Stimulated activated CD4-positive, alpha-beta T cell treated with anti-CD3 and anti-CD28 coated beads, TNF-alpha, amount 100 ng/mL, for 1 hour (primary cell): ENCODE measurements at places on chromosomes 6 and 20.

GRCh38 chr6:4297348-4297747 lies 162.0 kb upstream of the ECI2 start:
- DNase-seq: no peak

DNA sequence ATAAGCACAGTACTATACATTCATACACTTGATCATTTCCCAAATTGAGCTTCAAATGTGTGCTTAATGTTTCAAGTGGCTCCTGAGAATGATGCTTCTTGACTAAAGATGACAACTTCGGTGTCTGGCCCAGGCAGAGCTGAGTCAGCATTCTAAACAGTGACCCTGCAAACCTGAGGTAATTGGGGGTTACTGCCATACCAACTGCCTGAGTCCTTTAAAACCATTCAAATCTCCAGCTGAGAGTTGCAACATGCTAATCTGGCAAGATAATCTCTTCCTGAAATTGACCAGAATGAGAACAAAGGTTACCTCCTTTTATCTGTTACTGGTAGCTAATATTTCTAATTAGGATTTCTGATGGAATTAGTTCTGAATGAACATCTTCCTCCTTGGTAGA lies 8.2 kb downstream of the BACH2 start:
- no peak for DNase-seq

- DNase-seq: no peak
These were observed 2.4 kb downstream of the C6orf132 start for GRCh38 chr6:42140032-42140431.

DNA sequence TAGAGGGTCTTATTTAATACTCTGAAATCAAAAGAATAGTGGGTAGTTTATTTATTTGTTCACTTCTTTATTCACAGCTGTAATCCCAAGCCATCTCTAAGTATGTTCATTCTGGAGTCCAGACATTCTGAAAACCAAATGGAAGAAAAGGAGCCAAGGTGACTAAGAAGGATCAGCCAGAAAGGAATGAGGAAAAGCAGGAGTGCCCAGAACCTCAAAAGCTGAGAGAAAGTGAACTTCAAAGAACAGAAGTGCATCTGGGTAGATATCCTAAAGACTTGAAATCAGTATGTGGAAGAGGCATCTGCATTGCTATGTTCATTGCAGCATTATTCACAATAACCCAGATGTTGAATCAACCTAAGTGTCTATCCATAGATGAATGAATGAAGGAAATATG lies 94.8 kb downstream of the VIP start:
- no peak for DNase-seq

DNA sequence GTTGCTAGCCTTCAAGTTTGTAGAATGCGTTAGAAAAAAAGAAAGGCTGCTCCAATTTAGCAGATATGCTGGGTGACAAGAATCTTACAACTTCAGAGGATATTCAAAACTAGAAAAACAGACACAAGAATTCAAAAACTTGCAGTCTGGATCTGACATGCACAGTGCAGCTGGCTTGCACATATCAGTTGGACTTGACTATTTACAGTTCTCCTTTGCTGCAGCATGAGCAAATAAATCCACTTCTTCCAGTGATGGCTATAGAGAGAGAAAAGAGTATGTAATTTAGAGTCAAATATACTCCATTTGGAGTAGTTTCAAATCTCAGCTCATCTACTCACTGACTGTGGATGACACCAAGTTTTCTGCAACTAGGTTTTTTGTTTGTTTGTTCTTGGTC lies 247.0 kb downstream of the RIMS1 start:
- no peak for DNase-seq

DNA sequence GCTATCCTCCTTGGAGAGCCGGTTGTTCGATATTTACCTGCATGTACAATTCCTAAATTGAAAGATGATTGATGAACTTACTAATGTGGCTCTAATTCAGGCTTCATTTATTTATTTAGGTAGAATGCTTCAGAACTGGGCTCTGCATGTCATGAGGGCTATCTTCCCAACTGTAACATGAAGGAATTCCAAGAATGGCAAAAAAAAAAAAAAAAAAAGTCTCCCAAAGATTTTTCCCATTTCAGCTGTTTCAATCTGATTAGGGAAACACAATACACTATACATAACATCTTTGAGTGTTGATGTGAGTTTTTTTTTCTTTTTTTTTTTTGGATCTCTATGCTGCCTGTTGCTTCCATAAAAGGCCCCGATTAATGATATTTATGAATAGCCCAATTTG lies 120.1 kb upstream of the SHLD1 start:
- no peak for DNase-seq

- DNase-seq: no peak
These were observed 41.8 kb upstream of the SAYSD1 start for GRCh38 chr6:39156801-39157200.

DNA sequence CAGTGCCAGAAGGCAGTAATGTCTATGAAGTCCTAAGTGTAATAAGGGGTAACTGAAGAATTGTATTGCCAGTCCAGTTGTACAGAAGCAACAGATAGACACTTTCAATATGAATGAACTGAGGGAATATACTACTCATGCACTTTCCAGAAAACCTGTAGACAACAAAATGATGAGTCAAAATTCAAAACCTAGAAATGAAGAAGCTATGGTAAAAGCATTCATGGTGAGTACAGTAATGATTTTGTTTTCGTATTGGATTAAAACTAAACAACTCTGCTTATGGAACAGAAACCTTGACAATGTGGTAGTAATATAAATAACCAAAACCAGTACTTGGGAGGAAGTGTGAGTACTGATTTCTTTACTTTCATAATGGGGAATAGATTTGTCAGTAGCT lies 35.0 kb downstream of the ARMC2 start:
- no peak for DNase-seq

DNA sequence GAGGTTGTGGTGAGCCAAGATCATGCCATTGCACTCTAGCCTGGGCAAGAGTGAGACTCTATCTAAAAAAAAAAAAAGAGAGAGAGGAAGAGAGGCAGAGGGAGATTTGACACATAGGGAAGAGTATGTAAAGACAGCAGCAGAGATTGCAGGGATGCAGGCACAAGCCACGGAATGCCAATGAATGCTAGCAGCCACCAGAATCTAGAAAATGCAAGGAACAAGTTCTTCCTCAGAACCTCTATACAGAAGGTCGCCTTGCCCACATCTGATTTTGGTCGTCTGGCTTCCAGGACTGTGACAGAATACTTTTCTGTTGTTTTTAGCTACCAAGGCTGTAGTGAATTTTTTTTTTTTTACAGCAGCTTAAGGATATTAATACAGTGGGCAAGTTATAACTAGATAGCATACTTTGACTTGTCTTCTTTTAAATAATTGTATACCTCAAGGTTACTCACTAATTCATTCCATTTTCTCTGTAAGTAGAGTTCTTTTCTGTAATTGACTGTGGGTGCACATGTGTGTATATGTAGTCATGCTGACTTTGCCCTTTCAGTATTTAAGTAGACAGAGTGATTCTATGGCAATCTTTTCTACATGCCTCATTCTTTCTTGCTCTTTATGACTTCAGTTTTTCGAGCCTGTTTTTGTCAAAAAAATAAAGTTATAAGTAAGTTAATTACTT lies 402.2 kb downstream of the GJA1 start:
- no peak for DNase-seq

- no peak for DNase-seq
These were observed 152.3 kb upstream of the BEND3 start for GRCh38 chr6:107267634-107268033.

GRCh38 chr6:35089935-35090505 lies 51.1 kb downstream of the TCP11 start:
- no peak for DNase-seq

DNA sequence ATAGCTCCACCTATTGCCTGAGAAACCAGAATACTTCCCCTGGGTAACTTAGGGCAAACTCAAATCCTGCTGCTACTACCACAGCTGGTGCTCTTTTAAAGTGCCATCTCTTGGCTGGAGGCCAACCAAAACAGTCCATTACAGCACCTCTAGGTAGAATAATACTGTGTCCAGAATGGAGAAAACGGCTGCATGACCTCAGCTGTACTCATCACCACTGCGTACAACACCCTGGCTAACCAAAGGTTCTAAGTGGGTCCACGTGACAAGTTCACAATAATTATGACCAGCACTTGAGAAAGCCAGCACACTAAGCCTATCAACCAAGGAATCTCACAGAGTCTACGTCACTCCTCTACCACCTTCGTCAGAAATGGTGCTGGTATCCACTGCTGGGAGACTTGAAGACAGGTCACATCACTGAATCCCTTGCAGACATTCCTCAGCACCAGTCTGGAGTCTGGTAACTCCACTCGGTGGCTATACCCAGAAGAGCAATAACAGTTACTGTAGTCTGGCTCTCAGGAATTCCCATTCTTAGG lies 40.9 kb upstream of the PKIB start:
- DNase-seq: no peak

DNA sequence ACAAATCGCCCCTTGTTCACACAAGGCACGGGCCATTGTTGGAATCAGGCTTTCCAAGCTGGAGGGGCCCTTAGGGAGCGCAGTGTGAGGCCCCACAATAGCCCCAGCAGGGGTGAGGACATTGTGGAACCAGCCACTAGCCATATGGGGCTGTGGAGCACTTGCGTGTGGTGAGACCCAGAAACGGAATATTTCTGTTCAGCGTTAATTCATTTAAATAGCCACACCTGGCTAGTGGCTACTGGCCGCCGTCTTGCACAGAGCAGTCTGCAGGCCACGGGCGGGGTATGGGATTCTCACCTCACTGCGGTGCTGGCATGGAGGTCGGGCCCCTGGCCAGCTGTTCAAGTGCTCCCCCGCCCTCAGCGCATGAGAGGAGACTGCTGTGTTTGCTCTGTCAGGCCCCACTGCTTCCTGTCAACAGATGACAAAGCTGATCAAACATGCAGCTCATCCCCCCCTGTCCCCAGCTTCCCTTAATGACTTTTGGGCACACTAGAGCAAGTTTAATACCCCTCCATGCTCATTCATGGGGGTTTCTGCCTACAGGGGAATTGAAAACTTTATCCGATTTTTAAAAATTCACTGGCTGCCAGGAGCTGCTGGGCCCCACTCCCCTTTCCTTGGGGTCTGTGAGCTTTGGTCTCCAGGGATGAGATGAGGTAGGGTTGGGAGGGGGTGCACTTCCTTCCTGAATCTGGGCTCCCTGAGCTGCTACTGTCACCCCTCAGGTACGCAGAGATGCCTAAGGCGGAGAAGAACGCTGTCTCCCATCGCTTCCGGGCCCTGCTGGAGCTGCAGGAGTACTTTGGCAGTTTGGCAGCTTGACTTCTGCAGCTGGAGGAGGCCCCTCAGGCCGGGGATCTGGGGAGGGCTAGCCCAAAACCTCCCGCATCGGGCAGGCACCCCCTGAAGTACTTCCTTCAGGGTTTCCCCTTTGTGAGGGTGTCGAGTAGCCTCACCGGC lies 13.6 kb downstream of the ITPA start:
- no peak for DNase-seq

GRCh38 chr6:34145161-34146020 lies 496 bp downstream of the GRM4 start:
- DNase-seq: no peak

DNA sequence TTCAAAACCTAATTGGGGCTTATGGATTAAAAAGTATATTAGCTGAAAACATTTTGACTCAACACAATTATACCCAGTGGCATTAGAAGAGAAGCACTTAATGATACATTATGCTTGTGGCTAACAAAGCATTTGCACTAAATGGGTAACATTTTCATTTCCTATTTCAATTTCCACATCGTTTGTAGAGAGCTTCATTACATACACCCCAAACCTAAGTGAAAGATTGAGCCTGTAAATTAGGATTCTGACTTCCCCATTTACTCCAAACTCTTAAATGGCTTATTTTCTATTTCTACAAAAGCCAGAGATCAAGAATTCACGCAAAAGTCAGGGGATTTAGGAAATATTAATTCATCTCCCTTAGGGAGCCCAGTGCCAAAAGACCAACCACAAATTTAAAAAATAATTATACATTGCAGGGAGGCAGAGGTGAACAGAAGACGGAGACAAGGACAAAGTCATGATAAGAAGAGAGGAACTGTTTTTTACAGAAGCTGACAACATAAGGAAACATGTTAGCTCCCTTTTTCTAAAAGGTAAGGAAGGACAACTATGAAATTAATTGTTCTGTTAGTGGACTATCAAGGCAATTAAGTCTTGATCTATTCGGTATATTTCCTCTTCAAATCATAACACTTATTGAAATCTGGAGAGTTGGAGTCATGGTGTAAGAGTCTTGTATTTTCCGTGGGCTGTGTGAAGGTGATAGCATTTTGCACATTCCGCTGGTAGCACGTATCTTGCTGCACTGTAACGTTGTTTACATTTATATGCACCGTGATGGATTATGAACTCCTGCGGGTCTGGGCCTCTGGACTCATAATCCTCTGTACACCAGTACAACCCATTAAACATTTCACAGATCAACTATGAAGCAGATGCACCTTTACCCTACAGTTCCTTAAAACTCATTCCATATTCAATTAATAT lies 24.8 kb upstream of the EZR start:
- no peak for DNase-seq

DNA sequence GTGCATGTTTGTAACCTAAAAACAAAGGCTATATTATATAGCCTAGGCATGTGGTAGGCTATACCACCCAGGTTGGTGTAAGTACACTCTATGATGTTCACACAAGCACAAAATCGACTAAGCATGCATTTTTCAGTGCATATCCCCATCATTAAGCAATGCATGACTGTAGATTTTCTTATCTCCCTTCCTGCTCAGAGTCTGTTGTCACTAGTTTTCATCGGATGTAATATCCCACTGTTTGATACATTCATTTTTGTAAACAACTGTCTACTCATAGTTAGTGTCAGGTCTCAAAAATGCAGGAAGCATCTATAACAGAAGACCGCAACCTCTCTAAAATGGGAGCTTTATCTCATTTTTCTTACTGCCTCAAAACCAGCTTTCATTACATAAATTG lies 70.7 kb downstream of the GFRAL start:
- DNase-seq: no peak

- no peak for DNase-seq
These were observed 563.0 kb upstream of the AGPAT4 start for GRCh38 chr6:161836643-161837448.

DNA sequence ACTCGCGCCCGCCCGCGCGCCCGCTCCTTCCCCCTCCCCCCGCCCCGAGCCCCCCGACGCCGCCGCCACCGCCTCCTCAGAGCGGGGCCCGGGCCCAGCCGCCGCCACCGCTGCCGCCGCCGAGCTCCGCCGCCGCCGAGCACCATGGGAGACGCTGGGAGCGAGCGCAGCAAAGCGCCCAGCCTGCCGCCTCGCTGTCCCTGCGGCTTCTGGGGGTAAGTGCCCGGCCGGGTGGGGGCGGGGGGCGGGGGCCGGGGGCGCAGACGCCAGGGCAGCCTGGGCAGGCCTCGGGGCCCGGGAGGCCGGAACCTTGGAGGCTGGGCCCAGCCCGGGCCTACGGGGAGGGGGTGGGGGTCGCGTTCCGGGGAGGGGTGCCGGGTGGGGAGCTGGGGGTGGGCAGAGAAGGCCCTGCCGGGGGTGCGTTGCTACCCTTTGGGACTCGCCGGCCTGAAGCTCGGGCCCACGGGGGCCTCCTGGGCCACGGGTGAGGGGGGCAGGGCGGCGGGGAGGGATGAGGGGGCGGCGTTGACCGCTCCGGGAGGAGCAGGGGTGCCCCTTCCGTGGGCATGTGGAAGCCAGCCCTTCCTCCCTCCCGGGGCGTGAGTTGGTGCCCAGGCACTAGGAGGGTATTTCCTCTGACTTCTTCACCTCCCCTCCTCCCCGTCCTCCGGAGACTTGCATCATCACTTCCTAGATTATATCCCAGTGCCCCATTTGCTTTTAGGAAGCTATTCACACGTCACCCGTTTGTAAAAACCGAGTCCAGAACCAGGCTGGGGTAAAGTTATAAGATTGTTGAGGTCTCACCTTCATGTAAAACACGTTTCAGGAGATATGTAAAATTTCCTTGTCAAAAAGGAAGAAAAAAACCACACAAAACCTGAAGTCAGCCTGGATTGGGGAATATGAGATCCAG lies 533 bp downstream of the ZFAND3 start:
- DNase-seq: peak; percentile 15

- DNase-seq: no peak
These were observed 53.1 kb downstream of the RBM24 start for GRCh38 chr6:17334265-17334664.
